ENCODE measurements at places on chromosomes 5 and 9.

DNA sequence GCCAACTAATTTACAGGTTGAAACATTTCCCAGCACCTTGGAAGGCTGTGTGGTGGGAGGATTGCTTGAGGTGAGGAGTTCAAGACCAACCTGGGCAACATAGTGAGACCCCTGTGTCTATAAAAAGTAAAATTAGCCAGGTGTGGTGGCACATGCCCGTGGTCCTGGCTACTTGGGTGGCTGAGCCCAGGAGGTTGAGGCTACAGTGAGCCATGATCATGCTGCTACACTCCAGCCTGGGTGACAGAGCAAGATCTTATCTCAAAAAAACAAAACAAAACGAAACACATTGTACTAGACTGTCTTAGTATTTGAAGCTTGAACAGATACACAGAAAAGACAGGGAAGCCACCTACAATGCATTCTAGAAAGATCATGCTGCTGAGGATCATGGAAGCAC is 2.8 kb upstream of the HSDL2 start:
- no peak for DNase-seq

DNA sequence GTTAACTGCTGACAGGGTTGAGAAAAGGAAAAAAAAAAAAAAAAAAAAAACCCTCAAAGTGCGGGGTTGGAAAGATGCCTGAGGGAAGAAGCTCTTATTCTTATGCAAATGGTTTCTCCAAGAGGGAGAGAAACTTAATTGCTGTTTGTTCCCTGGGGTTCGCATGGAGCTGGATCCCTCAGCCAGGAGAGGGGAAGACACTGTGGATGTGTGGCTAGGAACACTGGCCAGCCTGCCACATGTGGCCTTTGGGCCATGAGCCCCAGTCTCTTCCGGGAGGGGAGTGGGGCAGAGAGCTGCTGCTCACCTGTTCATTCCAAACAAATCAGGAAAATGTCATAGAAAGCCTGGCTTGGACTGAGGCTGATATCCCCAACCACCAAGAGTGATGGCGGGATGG is 9.4 kb upstream of the SCGB3A2 start:
- peak; percentile 95 for DNase-seq

DNA sequence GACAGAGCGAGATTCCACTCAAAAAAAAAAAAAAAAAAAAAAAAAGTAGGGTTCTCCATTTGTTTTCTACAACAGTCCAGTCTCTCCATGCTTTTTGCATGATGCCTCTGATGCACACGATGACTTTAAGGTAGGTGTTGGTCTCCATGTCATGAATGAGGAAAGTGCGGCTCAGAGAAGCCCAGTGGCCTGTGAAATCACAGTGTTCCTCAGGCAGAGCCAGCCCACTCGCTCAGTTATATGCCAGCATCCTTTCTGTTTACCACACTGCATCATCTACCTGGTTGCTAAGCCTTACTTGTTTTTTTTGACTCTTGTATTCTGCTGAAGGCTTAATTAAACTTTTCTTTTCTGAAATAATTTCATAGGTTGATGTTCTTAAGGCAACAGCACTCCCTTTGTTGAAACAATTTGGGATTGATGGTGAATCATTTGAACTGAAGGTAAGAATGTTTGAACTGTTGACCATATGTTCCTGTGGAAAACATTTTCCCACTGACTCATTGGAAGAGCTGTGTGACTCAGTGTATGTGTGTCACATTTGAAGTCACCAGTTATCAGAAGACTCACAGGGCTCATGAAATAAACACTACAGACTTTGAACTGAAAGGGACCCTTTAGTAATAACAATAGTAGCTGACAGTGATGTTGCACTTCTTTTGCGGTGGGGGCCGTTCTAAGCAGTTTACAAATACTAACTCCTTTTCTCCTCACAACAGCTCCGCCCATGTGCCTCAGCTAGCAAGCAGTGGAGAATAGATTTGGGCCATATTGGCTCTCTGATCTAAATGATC is 40.2 kb downstream of the RCL1 start:
- peak; percentile 23 for DNase-seq

DNA sequence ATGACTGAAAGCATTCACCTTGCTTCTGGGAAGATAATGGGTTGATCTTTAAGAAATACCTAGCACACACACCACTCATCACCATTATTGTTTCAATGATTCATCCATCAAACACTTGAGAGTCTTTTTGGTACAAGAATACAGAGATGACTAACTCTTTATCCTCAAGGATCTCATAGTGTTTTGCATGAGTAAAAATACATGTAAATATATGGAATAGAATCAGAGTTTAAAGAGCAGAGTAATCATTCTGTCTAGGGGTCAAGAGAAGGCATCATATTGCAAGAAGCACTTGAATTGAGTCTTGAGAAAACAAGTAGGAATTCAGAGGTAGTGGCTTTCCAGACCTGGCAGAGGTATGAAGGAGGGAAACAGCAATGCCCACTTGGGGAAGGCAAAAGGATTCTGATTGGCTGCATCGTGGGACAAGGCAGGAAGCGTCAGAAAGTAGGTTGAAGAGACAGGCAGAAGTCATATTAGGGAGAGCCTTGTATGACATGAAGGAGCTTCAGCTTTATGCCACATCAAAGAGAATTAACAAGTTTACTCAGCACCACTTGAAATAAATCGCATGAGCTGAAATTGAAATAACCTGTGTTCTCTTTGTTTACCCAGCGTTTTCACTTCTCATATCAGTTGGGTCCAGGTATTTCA is 542.5 kb downstream of the TLE1 start:
- no peak for DNase-seq

- no peak for DNase-seq
Observed at GRCh38 chr9:33105959-33106358, 29.5 kb upstream of the SMU1 start.

DNA sequence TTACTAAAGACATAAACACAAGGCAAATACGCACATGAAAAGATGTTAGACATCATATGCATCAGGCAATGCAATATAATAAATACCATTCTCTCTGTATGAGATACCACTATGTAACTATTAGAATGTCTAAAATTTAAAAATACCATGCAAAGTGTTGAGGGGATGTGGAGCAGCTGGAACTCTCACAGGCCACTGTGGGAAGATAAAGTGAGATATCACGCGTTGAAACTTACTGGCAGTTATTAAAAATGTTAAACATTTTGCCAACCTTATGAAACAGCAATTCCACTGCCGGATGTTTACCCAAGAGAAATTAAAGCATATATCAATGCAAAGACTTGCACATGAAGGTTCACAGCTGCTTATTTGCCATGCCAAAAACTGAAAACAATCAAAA is 556.7 kb downstream of the LRRC70 start:
- DNase-seq: no peak

DNA sequence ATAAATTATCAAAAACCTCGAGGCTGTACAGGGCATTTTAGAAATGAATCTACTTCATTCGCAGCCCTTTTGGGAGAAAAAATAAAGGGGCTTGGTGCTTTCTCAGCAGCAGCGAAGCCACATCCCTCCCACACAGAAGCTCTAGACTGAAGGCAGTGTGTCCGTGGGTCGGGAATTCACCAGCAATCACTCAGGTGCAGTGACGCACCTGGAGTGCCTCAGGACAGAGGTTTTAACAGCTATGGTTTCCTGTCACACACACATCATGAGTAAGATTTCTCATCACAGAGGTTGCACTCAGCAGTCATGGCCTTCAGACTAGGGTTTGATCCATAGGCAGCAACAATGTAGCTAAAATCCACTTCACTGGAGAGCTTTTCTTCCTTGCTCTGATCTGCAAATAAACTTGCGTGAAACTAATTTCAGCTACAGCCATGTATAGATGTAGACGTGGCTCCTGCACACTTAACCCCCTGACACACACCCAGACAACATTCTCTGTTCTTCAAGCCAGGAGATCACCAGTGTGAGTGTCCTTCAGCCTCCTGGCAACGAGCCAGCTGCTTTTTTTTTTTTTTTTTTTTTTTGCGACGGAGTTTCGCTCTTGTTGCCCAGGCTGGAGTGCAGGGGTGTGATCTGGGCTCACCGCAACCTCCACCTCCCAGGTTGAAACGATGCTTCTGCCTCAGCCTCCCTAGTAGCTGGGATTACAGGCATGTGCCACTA is 34.8 kb downstream of the DYNC2I2 start:
- no peak for DNase-seq

DNA sequence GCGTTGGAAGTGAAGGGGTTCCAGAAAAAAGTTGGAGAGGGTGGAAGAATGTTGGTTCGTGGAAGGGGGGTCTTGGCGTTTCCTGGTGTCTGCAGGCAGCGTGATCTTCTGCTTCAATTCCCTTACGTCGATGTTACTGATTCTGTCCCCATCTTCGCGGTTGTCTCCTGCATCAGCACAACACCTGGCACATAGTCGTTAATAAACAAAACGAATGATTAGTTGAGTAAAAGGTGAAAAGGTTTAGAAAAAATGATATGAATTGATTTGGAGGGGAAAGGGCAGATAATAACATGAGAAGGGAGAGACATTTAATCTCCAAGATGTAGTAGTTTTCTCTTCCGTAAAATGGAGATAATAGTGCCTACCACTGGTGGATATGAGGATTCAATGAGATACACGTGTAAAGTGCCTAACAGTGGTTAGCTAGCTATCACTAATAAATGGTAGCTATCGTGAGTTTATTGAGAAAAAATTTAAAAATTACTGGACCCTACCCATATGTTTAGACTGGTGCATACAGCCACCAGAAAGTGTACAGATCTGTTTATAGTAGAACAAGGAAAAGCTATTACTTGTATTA is 556 bp downstream of the MTREX start:
- DNase-seq: peak; percentile 44

DNA sequence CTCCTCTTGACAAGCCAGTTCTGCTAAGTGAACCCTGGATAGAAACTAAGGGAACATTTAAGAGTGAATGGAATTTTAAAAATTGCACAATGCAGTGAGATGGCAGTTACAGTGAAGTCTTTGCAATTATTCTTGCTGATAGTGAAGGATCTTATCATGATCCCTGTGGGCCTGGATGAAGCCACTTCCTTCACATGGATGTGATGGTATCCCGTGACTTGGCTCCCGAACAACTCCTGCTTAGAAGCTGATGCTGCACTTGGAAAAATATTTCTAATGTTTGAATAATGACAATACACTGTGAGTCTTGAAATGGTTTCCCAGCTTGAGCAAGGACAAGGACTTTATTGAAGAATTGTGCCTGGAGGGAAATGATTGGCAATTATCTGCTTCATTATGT is 49.2 kb upstream of the NTRK2 start:
- no peak for DNase-seq

DNA sequence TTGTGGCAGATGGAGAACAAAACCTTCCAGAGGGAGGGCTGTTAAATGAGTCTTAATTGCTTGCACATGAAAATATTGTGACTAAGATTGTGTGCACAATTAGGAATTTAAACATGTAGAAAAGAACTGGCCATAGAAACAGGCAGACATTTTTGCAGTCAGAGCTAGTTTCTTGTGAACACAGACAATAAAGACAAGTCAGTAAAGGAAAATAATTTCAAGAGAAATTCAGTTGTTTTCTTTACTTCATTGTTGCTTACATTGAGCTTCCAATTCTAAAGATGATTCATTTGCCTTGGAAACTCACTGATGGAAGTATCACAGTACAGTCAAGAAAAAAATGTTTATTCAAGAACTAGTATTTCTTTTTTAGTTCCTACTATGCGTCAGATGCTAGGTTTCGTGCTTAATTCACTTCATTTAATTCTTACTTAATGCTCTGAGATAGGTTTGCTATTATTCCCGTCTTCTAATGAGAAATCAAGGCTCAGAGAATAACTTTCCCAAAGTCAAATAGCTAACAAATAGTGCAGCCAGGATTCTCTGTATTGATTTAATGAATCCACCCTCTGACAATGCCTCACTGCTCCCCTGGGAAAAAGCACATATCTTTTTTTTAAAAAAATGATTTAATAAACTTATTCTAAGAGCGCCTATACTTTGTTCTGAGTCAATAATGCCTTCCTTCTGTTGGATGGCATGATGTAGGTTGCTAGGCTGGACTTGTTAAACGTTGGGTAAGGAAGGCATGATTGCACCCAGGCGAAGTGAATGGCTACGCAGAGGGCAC is 581.4 kb downstream of the RAB3C start:
- DNase-seq: no peak

- no peak for DNase-seq
Observed at GRCh38 chr5:159883522-159883950, 32.7 kb upstream of the ADRA1B start.

DNA sequence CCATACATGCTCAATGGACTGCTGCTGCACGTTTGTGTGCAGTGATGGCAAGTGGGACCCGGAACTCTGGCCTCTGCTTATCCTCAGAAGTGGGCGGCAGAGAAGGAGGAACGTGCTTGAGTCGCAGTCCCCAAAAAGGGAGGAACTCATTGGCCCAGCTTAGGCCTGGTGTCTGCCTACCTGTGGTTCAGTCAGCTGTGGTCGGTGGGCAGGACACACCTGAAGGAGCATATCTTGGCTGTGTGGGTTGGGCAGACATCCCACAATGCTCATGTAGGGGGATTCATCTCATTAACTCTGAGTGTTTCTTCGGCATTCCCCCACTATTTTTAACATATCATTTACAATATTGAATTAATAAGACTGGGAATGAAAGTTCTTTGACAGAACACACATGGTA is 122.9 kb upstream of the IL12B start:
- DNase-seq: no peak

DNA sequence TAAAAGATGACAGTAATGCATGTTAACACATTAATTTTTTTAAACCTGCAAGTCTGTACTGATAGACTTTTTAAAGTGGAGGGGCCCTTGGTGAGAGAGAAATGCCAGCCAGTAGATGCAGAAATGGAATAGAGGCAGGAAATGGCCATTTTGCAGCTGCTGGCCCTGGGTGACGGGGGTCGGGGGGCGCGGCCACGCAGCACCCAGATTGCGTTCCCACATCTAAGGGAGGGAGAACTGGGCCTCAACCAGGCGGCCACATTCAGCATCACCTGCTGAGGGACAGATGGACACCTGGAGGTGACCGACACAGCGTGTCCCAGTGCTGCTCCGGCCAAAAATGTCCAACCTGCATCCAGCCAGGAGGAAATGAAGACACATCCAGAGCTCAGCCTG is 6.3 kb upstream of the CLIC3 start:
- no peak for DNase-seq

DNA sequence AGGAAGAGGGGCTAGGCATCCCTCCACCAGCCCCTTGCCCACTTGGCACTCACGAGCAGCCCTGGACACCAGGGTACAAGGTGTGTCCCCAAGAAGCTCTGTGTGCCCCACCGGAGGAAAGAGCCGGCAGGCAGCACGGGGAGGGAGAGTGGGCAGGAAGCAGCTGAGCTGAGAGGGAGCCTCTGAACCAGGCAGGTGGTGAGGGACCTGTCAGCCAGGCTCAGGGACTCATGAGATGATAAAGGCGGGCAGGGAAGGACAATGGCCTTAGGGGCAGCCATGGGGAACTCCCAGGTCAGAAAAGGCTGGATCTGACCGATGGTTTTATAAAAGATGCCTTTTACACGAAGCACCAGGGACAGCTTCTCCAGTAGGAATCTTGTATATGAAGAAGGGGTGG is 112.0 kb downstream of the VAV2 start:
- DNase-seq: no peak

Measured in mesendoderm (in vitro differentiated cells).